Activated CD4-positive, alpha-beta T cell treated with anti-CD3 and anti-CD28 coated beads, Interleukin-2, amount 10 ng/mL, durations not matched to agents 7 days and 5 days (primary cell): ENCODE measurements at places on chromosomes 16 and 17.
A peak's percentile ranks its signal among the peaks of the same experiment; 100 is the strongest.

- DNase-seq, result no peak
Observed at GRCh38 chr17:58382108-58382871, 30.3 kb upstream of the SUPT4H1 start.

- no peak for DNase-seq
Observed at GRCh38 chr16:89710709-89711564, 9.4 kb upstream of the SPATA2L start.

- no peak for DNase-seq
Observed at GRCh38 chr17:80820331-80820730, 171.3 kb upstream of the CHMP6 start.

GRCh38 chr16:88718178-88718577 lies 11.9 kb downstream of the CTU2 start:
- DNase-seq, result no peak

DNA sequence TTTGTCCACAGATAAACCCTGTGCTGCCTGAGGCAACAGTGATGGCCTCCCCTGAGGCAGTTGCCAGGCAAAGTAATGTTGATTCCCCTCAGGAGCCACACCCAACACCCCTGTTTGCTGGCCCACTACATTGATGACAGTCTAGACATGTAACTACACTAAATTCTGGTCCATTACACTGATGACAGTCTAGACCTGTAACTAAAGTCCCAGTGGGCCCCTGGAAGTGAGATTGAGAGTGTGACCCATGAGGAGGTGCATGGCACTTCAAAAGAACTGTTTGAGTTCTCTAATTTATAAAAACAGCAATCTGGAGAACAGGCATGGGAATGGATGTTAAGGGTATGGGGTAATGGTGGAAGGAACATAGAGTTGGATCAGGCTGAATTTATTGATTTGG lies 8.9 kb downstream of the CCL4 start:
- no peak for DNase-seq

- no peak for DNase-seq
Observed at GRCh38 chr17:17021194-17021863, 20.9 kb upstream of the MPRIP start.

GRCh38 chr17:2042390-2042847 lies 597 bp downstream of the OVCA2 start:
- DNase-seq, result no peak

- no peak for DNase-seq
Observed at GRCh38 chr16:11333702-11334101, 11.6 kb upstream of the RMI2 start.

DNA sequence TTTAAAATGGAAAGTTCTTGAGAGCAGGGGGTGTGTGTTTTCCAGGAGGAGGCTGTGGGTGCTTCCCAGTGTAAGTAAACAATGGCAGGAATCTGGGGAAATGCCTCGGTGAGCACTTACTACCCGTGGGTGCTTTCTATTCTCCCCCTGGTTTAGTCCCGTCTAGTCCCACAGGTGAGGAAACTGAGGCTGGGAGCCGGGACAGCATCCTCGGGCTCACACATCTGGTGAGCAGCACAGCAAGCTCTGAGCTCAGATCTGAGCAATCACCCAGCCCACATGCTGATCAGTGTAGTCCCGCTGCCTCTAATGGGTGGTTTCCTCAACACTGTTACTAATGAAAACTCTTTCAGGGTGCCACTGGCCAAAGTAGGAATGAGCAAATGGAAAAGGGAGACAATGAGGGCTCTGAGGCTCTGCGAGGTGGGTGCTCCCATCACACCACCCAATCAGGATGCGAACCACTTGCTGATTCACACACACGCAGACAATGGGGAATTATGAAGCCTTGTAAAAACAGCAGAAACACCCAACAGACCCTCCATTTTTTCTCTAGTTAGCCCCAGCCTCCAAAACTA lies 202.6 kb downstream of the PARN start:
- no peak for DNase-seq

DNA sequence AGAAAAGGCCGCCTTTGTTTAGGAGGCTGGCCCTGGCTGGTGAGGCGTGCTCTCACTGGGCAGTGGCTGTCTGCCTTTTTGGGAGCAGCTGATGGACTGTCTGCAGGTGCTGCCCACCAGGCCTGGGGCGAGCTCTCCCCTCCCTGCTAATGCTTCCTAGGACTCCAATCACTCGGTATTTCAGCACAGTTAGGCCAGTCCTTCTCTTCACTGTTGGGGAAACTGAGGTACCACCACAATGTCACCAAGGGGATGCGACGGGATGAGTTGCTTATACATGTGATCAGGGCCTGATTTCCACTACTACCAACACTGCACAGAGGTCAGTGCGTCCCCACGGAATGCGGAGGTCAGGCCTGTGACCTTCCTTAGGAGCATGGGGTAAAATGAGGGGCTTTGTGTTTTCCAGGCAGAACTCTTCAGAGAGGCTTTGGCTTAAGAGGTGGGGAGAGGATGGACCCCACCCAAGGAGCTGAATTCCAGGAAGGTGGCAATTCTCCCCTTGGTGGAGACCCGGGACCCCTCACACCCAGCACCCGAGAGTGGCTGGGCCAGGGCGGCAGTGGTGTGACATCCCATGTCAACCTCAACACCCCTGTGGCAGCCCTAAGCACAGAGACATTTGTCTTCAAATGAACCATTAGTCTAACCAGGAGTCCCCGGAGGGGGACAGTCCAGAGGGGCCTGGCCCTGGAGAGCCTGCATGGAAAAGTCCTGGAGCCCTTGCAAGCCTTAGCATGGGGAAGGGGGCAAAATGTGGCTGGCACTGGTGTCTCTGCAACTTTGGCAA lies 86.4 kb downstream of the N4BP1 start:
- no peak for DNase-seq

GRCh38 chr16:84193480-84193879 lies 2.5 kb downstream of the ADAD2 start:
- peak; percentile 27 for DNase-seq

DNA sequence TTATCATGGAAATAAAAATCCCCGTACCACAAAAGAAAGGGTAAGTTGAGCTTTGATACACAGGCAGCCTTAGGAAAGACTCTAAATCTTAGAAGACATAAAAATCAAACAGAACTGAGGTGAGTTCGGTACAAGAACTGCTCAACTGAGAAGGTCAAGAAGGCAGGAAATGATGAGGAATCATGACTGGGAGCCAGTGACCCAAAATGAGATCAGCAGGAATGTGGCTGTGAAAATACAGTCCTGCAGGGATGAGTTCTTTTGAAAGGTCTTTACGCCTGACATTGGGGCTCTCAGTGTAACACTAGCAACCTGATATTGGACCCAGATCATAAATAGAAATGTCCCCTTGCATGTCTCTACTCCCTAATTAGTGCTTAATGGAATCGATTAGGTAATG lies 56.3 kb upstream of the CDH11 start:
- DNase-seq, result no peak

DNA sequence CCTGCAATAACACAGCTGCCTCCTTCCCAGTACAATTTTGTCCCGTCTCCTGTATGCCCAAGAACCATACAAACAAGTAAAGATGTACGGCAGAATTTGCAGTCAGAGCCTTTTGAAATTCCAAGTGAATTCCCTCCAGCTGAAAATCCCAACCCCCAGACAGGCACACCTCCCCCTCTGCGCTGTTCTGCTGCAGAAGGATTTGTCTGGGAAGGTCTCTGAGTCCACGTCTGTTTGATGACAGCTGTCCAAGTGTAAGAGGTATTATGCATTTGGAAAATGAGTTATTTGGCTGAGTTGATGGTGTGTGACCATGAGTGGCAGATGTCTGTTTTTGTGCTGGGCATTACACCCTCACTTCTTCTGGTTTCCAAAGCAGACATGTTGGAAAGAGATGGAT lies 104.9 kb upstream of the HS3ST4 start:
- no peak for DNase-seq

- no peak for DNase-seq
Observed at GRCh38 chr16:7440886-7441400, 108.3 kb downstream of the RBFOX1 start.

DNA sequence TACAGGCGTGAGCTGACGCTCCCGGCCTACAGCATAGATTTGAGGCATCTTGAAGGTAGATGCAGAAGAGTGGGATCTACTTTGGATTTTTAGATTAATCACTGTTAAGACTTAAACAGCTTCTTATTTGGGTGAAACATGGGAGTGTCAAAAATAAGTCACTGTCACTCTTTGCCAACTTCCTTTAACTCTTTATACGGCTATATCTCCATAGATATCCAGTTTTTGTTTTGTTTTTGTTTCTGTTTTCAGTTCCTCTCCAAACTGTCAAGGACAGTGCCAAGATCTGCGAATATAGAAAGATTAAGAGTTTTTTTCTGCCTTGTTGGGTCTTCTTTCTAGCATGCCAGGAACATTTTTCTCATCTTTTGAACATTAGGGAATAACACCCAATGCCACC lies 706.1 kb downstream of the WWOX start:
- DNase-seq, result no peak

DNA sequence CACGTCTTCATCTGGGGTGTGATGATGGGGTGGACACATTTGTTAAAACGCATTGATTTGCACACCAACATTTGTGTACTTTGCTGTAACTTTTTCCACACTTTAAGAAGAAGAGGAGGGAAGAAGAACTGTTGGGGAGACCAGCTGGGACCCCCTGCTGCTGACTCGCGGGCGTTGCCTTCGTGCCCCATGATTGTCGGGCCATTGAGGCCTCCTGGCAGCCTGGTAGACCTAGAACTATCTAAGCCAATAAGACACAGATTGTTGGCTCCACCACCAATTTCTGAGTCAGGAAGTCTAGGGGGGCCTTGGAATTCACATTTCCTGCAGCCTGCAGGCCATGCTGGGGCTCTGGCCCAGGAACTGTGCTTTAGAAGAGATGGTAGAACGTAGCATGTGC lies 105.5 kb downstream of the TNFRSF13B start:
- no peak for DNase-seq

DNA sequence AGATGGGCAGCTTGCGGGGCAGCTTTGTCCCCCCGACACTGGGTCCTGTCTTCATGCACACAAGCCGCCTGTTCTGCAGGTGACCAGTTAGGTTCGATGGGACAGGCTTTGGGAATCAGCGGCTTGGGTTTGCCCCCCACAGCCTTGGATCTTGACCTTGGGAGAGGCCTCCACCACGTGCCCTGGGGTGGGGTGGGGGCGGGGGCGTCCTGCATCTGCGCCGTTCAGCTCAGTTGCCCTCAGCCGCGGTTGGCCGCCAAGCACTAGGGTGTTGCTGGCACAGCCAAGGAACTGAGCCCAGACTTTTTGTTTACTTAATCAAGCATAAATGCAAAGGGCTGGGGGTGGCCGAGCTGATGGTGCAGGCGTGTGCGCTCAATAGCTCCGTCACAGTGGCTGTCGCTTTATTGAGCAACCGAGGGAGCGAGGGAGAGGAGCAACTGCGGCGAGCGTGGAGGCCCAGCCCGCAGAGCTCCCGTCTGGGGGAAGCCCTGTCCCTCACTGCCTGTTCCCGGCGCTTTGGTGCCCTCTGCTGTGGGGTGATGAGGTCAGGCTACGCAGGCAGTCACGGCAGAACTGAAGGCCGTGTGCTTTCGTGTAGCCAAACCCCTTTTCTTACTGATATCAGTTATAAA lies 33.9 kb downstream of the JPH3 start:
- DNase-seq, result peak; percentile 78

DNA sequence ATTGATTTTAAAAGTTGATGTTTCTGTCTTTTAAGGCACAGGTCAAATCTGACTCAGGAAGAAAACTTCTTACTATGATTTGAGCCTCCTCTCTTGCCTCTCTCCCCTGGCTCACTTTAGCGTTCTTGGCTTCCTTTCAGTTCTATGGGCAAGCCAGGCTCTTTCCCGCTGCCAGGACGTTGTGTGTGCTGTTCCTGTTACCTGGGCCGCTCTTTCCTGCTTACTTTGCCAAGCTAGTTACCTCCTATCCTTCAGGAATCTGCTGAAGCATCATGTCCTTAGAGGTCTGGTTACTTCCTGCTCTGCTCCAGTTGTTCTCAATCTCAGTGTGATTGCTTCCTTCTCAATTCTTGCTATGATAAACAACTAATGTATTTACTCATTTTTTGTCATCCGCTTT lies 1108.5 kb upstream of the EEF2KMT start:
- no peak for DNase-seq

DNA sequence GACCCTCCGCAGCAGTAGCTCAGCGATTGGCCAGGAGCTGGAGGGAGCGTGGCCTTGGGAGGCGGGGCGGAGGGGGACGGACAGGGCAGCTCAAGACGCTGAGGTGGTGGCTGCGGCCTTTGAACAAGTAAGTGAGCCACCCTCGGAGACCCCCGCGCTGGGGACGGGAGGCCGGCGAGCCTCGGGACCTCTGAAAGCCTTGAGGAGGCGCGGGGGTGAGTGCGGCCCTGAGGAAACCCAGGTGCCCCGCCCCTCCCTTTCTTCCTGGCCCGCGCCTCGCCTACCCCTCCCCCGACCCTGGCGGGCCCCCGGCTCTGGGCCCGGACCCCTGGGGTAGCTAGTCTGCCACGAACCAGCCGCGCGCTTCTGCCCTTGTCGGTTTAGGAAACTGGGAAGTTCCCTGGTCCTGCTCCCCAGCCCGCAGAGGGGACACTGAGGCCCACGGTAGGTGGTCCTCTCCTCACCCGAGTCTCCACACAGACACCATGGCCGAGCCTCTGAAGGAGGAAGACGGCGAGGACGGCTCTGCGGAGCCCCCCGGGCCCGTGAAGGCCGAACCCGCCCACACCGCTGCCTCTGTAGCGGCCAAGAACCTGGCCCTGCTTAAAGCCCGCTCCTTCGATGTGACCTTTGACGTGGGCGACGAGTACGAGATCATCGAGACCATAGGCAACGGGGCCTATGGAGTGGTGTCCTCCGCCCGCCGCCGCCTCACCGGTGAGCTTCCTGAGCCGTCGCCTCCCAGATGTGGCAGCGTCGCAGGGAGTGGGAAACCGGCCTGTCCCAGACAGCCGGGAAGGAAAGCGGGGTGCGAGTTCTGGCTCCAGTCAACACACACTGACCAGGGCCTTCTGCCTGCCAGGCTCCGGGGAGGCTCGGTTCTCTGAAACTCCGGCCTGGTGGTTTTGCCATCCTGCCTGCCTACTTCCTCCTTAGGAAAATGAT lies at the start of gene MAPK7:
MAPK7 (plus strand) TSS at position 83 of the 945 bp plus-strand sequence; CDS start at position 486, 403 bp downstream.
- DNase-seq, result no peak

DNA sequence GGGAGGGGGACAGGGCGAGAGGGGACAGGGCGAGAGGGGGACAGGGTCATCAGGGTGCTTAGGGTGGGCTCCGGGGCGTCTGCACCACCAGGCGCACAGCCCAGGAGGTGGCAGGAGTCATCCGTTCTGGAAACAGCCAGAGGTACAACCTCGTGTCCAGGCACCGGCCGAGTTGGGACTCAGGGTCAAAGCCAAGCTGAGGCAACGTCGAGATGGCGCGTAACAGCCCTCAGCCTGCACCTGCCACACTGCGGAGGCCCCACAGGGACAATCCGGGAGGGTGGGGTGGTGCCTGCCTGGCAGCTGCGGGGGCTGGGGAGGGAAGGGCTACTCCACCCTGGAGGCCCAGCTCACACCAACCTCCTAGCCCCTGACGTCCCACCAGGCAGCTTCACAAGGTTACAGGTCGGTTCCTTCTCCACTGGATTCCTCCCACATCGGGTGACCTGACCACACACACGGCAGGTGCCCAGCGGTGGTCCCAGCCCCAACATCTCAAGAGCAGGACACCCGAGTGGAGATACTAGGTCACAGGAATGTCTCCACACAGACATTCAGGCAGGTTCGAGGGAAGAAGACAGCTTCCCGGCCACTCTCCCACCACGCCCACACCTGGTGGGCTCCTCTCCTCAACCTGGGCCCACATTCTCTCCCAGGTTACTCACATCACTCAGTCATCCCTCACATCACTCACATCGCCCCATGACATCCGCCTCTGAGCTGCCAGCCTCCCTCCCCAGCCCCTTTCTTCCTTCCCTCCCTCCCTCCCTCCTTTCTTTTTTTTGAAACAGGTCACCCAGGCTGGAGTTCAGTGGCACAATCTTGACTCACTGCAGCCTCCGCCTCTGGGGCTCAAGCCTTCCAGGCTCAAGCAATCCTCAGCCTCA lies 47.3 kb downstream of the RPH3AL start:
- DNase-seq, result no peak
